Left cardiac atrium (tissue), 4 donors: ENCODE measurements at places on chromosomes 4 and X. TPM values are rescaled to one million over a fixed set of nuclear protein-coding genes. Genes with fewer than 3 reads are reported as not detected.

- no peak for DNase-seq
Measured at GRCh38 chr4:88528861-88529260, 5.3 kb upstream of the PYURF start.

- DNase-seq: no peak
Measured at GRCh38 chr4:137700072-137700471, 167.8 kb upstream of the PCDH18 start.

GRCh38 chrX:53718073-53718472 is 31.6 kb upstream of the HUWE1 start:
- no peak for DNase-seq

GRCh38 chr4:184645904-184646610 is 3.2 kb downstream of the CASP3 start:
- DNase-seq: no peak

The SASH3 gene
- total RNA-seq: 5.8 TPM

The EPGN gene
- total RNA-seq: 3.3 TPM

GRCh38 chrX:49958727-49959485 is 36.5 kb downstream of the CLCN5 start:
- DNase-seq: no peak

DNA sequence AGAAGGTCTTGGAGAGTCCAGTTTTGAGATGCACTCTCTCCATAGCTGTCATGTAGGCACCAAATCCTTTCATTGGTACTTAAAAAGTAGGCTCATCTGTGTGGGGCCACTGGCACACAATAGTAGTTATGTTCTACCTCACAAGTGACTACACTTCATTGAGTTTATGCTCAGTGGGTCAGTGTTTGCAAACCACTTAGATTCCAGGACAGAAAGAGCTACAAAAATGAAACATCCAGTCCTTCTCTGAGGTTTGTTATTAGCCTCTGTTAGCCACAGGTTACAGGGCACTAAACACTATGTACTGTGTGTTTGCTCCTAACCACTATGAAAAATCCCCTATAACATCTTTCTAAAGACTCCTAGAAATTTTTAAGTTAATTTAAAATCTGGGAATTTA is 13.8 kb downstream of the RAB28 start:
- DNase-seq: no peak
